ENCODE measurements at places on chromosomes 1 and 21. TPM values are rescaled to one million over a fixed set of nuclear protein-coding genes. Genes with fewer than 3 reads are reported as not detected.

DNA sequence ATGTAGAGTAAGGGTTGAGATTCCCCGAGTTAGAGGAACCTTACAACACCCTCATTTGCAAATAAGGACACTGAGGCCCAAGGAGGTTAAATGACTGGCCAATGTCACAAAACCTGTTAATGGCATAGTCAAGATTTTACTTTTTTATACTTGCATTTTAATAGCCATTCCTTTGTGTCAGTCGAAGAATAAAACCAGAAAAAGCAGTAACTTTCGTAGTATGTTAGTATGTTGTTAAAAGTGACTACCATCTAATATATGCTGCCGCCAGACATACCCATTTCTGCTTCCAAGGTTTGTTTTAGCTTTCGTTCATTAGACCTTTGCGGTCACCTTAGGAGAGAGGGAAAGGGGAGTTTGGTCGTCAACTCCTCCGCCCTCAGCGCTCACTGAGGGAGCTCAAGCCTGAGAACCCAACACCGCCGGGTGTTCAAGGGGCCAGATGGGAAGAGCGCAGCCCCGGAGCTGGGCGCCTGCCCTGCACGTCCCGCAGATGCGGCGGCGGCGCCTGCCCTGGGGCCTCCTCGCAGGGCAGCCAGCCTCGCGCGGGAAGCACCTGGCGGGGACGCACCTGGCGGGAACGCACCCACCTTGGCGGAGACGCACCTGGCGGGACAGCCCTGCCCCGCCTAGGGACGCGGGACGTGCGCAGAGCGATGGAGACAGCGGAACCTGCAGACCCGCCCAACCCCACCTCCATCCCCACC is 466 bp downstream of the VPS26C start:
- DNase-seq = peak; percentile 81

- DNase-seq = no peak
Observed at GRCh38 chr1:195328681-195329080, 1279.6 kb downstream of the KCNT2 start.

TDRD10 gene
- 2.8 TPM for total RNA-seq

GRCh38 chr1:207097871-207098324 is 6.1 kb upstream of the C4BPA start:
- DNase-seq = no peak

DNA sequence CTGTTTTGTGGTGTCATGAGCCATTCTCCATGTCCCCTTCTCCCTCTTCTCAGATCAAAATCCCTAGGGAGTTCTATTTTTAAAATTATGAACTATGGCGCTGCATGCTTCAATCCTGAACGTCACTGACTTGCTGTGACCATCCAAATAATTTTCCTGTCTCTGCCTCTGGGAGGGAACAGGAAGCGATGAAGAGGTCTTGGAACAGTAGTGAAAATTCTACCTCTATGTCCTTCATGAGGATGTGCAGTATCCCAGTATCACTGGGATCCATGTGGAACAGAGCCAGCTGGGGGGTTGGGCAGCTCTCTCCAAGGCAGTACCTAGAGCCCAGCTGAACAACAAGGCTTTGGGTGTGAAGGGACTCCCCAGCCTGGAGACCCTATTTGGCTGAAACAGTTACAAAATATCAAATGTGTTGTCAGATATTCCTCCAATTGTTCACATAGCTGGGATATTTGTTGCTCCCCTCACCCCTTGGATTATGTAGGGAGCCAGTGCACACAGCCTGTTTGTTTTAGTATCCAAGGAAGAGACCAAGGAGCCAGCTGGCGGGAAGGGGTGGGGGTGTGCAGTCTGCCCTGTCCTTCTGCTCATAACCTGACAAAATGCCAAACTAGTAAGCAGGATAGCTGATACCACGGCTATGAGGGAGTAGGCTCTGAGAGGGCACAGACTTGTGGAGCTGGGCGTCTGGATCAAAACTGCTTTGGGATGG is 7.6 kb downstream of the DCLRE1B start:
- peak; percentile 77 for DNase-seq

NUF2 gene
- 0.57 TPM for total RNA-seq

DNA sequence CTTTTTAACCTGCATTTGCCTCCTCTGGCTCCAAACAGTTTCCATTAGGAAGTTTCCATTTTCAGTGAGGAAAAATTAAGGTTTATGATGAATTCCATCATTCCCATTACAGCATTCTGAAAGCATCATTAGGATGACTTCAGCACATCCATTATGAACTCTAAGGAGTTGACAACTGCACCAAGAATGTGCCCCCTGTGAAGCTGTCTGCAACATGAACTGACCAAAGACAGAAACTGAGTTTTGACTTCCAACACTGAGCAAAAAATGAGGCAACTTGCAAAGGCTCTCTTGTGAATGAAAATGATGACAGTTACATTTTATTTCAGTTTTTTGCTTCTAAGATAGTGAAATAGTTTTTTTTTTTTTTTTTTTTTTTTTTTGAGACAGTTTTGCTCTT is 18.3 kb upstream of the KCNE1 start:
- DNase-seq = no peak

GRCh38 chr1:78079580-78079979 is 33.8 kb downstream of the GIPC2 start:
- no peak for DNase-seq

CHAF1B gene
- 1.3 TPM for total RNA-seq

RPE65 gene
- not detected for total RNA-seq

DNA sequence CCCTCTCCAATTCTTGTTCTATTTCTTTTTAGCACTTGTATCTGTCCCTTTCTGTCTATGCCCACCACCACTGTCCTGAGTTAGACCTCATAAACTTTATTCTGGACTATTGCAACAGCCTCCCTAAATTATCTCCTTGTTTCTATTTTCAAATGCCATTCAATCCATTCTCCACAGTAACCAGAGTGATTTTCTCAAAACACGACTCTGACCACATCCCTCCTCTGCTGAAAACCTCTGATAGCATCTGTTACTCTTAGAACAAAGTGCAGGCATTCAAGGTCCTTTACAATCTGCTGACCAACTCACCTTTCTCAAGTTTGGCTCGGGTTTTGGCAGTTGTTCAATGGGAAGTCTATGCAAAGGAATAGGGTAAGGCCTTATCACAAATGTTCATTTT is 22.8 kb upstream of the GPX7 start:
- DNase-seq = no peak

DNA sequence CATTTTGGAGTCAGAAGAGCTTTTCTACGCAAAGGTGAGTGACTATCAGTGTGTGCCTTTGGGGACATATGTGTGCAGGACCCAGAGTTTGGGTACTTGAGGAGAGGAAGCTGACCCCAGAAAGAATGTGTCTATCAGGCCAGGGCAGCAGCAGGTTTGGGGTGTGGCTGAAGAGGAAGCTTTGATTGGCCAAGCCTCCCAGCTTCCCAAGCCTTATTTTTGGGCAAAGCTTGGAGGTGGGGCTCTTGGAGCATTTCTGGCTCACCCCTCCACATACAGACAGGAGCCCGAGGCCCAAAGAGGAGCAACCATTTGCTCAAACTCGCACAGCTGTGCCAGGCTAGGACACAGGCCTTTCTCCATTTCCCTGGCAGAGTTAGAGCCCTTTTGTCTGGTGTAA is 4.7 kb downstream of the GPR3 start:
- DNase-seq = peak; percentile 61

- DNase-seq = no peak
Observed at GRCh38 chr1:24903011-24903461, 27.0 kb downstream of the RUNX3 start.

GRCh38 chr21:36677443-36677842 is 21.5 kb upstream of the SIM2 start:
- no peak for DNase-seq

DNA sequence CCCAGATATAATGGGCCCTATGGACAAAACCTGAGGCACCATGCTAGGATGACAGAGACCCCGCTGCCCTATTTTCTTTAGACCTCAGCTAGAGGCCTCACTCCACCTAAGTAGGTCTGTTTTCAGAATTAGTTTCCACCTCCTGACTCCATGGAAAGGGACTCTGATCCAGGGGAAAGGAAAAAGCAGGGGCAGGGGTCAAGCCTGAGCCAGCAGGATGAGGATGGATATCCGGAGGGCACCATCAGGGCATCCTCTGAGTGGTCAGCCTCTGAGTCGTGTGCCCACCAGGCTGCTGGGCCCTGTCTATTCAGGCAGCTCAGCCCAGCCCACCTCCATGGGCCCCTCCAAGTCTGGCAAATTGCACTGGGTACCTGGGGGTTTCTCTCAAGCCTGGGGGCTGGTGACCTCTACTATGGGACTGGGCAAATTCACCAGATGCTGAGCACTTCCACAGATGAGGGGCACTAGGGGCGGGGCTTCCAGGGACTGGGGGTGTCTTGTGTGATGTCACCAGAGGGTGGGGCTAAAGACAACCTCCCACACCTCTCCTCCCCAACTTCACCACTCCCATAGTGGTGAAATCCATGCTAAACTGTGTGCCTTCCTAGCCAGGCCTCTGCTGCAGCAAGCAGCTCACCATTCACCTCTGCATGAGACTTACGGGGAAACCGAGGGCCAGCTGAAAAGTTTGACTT is 5.5 kb downstream of the PAQR7 start:
- no peak for DNase-seq

DNA sequence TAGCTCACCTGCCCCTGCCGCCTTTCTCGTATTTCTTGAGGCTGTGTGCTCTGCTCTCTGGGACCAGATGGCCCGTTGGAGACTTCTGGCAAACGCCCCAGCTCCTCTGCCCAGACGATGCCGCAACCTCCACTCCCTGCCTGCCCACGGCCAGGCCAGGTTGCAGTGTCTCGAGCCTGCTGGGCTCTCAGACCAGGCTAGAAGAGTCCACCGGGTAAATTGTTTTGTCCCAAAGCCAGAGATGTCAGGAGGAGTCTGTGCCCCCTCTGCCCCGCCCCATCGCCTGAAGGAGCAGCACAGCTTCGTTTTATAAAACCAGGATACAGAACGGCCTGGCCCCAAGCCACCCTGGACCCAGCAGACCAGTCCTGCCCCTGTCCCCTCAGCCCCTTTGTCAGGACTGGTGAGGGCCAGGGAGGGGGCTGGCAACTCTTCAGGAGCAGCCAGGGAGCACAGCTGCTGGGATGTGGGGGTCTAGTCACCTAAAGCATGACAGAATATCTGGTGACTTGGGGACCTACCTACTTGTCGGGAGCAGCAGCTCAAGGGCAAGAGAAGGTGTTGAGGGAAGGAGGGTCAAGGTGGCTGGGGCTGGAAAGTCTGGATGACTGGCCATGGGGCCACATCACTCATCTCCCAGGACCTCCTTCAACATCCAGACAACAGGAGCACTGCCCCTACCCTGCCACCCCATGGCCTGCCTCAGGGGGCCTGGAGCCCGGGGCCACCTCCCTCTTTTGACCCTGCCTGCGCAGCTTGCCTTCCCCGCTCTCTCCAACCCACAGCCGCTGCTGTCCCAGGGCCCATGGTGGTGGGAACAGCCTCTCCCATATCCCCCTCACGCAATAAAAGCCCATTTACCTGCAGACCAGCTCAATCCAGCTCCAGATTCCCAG is 33.9 kb upstream of the LBR start:
- no peak for DNase-seq

GRCh38 chr1:236394879-236395229 is 768 bp downstream of the EDARADD start:
- DNase-seq = no peak

ARHGAP30 gene
- 4.5 TPM for total RNA-seq

DNA sequence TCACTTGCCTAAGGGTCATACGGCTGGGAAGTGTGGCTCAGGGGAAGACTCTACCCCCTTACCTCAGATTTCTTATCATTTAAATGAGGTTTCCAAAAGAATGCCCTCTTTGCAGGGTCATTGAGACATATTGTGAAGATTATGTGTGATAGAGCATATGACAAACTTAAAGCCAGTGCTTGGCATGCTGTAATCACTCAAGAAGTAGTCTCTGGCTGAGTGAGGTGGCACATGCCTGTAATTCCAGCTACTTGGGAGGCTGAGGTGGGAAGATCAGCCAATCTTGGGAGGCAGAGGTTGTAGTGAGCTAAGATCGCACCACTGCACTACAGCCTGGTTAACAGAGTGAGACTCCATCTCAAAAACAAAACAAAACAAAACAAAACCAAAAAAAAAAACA is 7.5 kb upstream of the LDLRAD2 start:
- no peak for DNase-seq

GRCh38 chr1:175254190-175254589 is 61.6 kb upstream of the KIAA0040 start:
- DNase-seq = no peak

DNA sequence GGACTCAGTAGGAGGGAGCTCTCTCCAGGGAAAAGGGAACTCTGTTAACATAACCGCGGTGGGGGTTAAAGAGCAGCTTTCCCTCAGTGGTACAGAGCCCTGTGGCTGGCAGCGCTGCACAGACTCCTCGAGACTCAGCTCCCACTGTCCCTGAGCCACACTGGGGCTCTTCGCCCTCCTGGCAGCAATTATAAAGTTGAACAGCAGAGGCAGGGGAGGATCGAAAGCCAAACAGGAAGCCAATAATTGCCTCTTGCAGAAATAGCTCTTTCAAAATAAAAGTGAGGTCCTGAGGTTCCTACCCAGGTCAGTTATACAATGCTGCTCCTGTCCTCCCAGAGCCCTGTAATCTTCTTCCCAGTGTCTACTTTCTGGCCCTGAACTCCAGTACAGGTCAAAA is 77.0 kb downstream of the FAM78B start:
- DNase-seq = no peak

OR2T35 gene
- total RNA-seq = not detected

GRCh38 chr1:211381481-211382181 is 55.0 kb downstream of the TRAF5 start:
- DNase-seq = no peak

B3GALT5 gene
- 0.25 TPM for total RNA-seq

SELL gene
- total RNA-seq = 1.1 TPM

DNA sequence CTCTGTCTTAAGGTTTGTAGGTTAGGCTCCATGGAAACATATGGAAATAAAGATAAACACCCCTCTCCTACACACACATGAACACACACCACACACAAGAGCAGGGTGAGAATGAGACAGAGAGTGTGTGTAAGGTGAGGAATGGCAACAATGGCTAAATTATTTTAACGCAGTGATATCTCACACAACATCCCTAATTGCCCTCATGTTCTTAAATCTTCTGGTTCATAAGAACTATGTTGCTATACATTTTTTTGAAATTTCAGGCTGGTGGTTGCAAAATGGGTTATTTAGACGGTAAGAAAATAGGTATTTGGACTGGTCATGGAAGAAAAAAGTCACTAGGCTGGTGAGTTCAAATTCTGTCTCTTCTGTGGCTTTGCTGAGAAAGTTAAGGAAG is 316.7 kb upstream of the ESRRG start:
- DNase-seq = no peak

DNA sequence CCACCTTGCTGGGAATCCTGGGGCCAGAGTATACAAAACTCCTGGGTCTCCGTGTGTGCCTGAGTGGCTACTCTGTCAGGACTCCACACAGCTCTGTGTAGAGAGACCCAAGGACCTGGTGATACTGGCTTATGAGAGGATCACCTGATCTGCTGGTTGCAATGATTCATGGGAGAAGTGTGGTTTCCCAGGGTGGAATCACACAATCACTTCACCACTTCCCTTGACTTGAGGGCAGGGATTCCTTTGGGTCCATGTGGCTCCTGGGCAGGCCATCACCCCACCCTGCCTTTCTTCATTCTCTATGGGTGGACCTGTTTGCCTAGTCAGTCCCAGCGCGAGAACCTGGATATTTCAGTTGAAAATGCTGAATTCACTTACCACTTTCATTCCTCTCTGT is 13.3 kb downstream of the PRSS38 start:
- no peak for DNase-seq

GRCh38 chr1:178362747-178363146 is 134.0 kb downstream of the CLEC20A start:
- DNase-seq = no peak

KAZN gene
- 13.0 TPM for total RNA-seq
